MCF 10A (cell line): ENCODE measurements at places on chromosomes 7 and 10. TPM values are rescaled to one million over a fixed set of nuclear protein-coding genes. Genes with fewer than 3 reads are reported as not detected.

The CLRN3 gene
- not detected in 2 replicates for total RNA-seq

The MYH16 gene
- 0.33 TPM in 1 of 2 replicates, not detected in the other for total RNA-seq

The DRGX gene
- total RNA-seq = not detected in 2 replicates

The AGMO gene
- total RNA-seq = not detected in 2 replicates

The SLC16A9 gene
- 0.54 and 0.84 TPM in 2 replicates for total RNA-seq

The MGMT gene
- total RNA-seq = 16.5 and 18.0 TPM in 2 replicates

The STEAP4 gene
- not detected in 2 replicates for total RNA-seq

The SLC16A12 gene
- 0.09 and 0.10 TPM in 2 replicates for total RNA-seq

The CELF2 gene
- 0.07 TPM in 1 of 2 replicates, not detected in the other for total RNA-seq

The VGF gene
- total RNA-seq = 11.2 and 12.8 TPM in 2 replicates

The FAM25A gene
- total RNA-seq = not detected in 2 replicates

The METTL27 gene
- 4.4 and 7.3 TPM in 2 replicates for total RNA-seq

The ZP3 gene
- total RNA-seq = 5.6 TPM in 2 replicates

The AIFM2 gene
- total RNA-seq = 19.2 and 21.9 TPM in 2 replicates

The CALCR gene
- not detected in 2 replicates for total RNA-seq

The AKR1C4 gene
- not detected in 2 replicates for total RNA-seq

The VIPR2 gene
- total RNA-seq = not detected in 2 replicates

The BPGM gene
- 8.2 and 10.8 TPM in 2 replicates for total RNA-seq
